Stimulated activated naive CD8-positive, alpha-beta T cell treated with anti-CD3 and anti-CD28 coated beads, Interleukin-15, amount 100 ng/mL, for 72 hours (primary cell): ENCODE measurements at places on chromosomes 2 and 18.

- DNase-seq = no peak
Observed at GRCh38 chr18:44510390-44510789, 170.3 kb upstream of the SETBP1 start.

GRCh38 chr18:54069729-54070128 lies 154.7 kb downstream of the MBD2 start:
- no peak for DNase-seq

DNA sequence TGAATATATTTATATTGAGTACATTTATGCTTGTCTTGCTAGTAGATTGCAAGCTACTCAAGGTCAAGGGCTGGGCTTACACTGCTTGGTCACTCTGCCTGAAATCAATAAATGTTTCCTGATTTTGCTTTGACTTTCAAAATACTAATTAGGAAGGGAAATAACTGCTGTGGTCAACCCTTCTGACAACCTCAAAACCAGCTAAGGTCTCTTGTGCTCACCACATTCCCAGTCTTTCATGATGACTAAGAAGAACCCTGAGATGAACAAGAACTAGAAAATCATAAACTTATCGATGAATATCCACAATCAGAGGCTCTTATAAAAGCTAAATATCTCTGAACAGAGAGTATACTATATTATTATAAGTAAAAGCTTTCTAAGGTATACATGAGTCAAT lies 33.3 kb downstream of the ABCB11 start:
- DNase-seq = no peak

GRCh38 chr2:241207641-241208040 lies 19.2 kb downstream of the ANO7 start:
- DNase-seq = no peak

- DNase-seq = peak; percentile 13
Observed at GRCh38 chr18:5073026-5073944, 123.8 kb downstream of the AKAIN1 start.

DNA sequence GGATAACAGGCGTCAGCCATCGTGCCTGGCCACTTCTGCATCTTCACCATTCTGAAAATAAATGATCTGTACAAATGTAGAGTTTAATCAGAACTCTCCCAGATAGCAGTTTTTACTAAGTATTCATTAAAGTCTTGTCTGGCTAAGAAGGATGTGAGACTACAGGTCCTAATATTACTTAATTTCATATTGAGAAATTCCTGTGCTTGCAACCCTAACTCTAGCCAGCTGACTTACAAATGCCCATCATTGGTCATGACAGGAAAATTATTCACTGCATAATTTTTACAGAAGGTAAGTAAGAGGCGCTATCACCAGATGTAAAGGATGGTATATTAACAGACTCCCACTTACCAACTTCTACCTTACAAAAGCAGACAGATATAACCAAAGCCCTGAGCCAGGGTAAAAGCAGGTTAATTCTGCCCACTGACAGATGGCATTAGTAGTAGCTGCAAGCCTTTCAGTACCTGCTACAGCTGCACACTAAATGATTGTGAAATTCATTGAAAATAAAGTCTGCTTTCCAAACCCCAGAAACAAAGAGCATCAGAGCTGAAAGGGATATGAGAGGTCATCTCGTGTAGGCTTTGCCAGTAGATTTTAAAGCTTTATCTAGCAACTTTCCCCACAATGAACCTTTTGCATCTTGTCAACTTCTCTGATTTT lies 271.3 kb upstream of the STON1 start:
- no peak for DNase-seq

DNA sequence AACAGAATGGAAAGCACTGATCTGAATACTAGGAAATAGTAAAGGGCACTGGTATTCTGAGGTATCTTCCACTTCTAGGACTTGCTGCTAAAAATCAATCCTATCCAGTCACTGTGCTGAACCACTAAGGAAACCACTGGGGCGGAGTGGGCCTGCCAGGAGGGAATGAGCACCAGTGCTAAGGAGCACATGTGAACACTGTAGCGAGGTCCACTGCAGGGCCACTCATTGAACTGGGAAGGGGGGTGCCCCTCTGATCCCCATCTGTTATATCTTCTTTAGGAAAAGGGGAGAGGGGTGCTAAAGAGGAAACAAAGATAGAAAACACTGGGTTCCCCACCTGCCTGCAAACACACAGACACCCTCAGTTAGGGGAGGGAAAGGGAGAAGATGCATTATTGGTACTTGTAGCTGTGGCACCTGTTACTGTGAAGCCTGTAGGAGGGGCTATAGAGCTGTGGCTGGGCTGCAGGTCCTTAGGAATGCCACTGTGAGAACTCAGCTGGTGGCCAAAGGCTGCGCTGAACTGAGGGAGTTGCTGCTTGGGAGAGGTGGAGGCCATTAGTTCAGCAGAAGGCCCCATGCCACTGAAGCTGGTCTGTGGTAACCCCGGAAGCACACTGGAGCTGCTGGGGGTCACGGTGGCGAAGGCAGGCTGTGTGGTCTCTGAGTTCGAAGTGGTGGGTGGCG lies 81.8 kb downstream of the INO80D start:
- DNase-seq = peak; percentile 17

DNA sequence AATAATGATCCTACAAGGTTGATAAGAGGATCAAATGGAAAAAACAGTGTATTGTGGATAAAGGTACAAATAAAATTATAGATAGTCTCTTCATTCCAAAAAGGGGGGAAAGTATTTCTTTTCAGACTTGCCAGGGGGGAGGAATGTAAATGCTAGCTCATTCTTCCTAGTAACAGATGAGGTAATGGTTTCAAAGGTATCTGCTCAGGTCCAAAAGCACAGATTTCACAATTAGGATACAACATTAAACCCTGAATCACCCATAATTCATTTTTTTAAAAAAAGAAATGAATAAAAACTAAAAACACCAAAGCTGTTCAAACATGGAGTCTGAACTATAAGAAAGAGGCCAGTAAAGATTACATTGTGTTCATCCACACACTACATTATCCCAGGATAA lies 142.0 kb downstream of the ATAD2B start:
- no peak for DNase-seq

DNA sequence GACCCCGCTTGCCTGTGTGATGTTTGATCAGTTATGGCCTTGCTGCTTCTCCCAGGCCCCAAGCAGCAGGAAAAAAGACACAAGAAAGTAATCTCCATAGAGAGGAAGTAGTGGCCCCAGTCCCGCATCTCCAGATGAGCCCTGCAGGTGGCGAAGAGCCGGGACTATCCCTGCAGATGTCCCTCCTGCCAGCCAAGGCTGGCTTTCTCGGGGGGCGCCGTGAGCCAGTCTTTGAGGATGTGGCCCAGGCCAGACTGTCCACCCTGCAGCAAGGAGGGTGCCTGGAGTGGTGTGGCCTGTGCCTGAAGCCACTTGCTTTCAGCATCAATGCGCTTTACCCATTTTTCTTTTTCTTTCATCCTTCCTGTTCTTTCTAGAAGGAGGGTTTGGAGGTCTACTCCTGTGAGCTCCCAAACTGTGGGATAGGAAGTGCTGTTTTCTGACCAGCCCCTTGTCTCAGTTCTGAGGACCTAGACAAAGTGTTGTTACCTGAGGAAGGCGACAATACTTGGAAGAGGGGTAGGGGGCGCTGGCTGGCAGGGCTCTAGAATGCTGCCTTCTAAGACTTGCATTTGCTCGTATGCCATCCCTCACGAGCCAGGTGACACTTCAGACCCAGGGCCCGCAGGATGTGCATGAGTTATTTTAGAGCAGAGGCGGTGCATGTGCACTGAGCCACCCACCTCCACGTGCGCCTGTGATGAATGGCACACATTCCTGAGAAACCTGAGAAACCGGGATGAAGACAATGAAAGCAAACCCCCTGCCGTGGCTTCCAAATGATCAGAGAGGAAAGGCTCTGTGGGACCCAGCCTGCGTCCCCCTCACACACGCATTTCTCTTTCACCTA lies 255.8 kb downstream of the FBXO15 start:
- DNase-seq = no peak

- peak; percentile 59 for DNase-seq
Observed at GRCh38 chr18:63074981-63075404, 244.6 kb downstream of the BCL2 start.

GRCh38 chr18:31125878-31126277 lies 23.7 kb upstream of the DSC2 start:
- no peak for DNase-seq

- no peak for DNase-seq
Observed at GRCh38 chr2:105631011-105631410, 113.7 kb upstream of the NCK2 start.

- DNase-seq = peak; percentile 85
Observed at GRCh38 chr2:230877759-230878598, 13.2 kb downstream of the ITM2C start.

DNA sequence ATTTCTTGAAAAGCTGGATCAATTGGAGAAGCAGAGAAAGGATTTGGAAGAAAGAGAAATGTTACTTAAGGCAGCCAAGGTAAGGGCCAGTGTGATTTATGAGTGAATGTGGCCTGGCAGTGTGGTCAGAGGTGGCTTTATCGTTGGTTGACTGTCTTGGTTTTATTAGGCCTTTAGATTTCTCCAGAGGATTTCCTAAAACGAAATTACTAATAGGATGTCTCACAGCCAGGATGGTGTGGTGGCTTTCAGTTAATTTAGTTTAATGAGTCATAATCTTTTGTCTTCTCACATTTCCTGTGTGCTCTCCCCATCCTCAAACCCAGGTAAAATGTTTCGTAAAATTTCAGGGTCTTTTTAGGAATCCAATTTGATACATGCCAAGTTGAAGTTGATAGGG lies 100.8 kb downstream of the TAF4B start:
- DNase-seq = no peak

- no peak for DNase-seq
Observed at GRCh38 chr2:64737547-64737946, 83.8 kb upstream of the SERTAD2 start.

DNA sequence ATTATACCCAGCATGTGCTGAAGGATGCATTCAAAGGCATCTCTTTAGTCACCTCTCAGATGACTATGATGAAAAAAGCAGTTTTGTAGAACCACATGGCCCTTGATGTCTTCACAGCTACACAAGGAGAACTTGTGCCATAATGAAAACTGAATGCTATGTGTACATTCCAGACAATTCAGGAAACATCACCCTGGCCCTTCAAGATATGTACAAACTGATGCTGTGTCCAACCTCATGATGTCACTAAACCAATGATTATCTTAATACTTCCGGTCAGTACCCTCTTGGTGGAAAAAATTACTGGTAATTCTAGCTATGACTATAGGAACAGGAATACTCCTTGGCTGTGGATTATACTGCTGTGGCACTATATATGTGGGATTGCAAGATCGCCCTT lies 20.0 kb downstream of the DUSP11 start:
- no peak for DNase-seq

GRCh38 chr2:130183512-130184373 lies 1.7 kb downstream of the MZT2B start:
- no peak for DNase-seq

DNA sequence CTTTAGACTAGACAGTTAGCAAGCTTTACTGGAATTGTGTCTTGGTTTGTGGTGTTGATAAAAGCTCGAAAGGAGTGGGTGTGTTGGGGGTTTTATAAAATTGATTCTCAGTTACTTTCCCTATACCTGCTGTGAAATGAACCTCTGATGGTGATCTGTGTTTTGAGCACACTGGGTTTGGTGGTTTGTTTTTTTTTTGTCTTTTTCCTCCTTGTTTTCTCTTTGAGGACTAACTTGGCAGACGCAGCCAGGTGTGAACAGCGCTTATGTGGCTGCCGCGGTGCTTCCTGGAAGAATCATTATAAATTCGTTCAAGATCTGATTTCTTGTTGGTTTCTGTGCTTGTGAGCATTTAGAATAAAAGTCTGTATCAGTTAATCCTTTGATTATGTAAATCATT lies 28.5 kb downstream of the GRHL1 start:
- peak; percentile 24 for DNase-seq

- no peak for DNase-seq
Observed at GRCh38 chr2:72083751-72084583, 63.7 kb downstream of the CYP26B1 start.

DNA sequence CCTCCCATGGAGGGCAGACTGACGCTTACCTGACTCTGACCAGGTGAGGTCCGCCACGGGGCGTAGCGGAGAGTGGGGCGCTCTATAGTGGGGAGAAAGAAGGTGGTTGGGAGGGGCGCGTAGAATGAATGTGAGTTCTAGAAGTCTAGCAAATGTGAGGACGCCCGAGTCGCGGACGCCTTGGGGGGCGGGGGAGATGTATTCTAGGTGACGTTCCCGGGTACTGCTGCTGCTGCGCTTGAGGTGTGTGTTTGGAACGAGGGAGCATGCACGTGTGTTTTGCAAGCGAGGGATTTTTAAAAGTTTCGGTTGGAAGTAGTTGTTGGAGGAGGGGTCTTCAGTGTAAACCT lies 758 bp downstream of the RIF1 start:
- peak; percentile 43 for DNase-seq

DNA sequence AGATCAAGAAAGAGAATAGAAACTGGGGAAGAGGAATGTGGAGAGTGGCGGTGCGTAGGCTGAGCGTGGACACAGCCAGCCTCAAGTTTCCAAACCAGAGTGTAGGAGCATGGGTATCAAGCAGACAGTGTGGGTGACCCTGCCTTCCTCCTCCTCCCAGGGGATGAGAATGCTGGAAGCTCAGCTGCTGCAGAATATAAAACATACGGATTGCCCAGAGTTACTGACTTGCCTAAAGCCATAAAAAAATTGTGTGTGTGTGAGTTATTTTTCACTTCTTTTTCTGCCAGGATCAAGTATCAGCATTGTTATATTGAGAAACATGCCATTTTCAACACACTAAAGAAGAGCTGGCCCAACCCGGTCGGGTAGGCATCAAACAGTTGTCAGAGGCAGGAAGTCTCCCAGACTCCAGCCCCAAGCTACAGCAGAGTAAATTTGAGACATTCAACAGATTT lies 333.3 kb upstream of the ACVR2A start:
- no peak for DNase-seq

GRCh38 chr2:161147856-161148255 lies 12.4 kb upstream of the TANK start:
- no peak for DNase-seq

DNA sequence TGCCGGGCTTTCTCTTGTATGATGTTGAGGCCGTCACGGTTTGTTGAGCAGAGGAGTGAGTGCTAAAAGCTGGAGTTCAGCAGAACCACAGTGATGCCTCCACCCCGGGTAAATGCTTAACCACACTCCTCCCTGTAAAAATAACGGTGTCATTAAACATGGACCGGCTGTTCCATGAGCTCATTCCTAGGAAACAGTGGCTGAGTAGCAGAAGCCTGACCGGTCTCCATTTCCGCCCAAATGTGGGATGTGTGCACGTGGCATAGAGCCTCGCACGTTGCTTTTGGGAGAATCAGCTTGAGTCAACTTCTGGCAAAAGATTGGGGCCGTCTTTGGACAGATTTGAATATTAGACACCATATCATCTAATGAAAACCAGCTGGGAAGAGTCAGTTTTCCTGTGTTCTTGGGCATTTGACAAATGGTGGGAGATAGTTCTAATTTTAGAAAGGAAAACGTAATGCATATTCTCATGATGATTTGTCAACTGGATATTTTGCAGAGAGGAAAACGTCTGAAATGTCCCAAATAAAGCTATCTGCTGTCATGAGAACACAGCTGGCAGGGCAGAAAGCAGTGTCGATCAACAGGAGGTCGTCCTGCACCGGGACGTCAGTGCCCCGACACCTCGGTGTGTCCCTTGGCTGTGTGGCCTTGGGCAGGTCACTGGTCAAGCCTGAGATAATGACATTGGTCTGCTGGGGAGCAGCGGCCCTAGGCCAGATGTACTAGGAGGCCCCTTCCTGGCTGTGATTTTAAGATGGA lies 42.4 kb downstream of the LRRFIP1 start:
- DNase-seq = no peak

GRCh38 chr18:61398961-61399705 lies 65.9 kb downstream of the CDH20 start:
- DNase-seq = no peak
